ENCODE measurements at places on chromosomes 7 and 10.
A peak's percentile ranks its signal among the peaks of the same experiment; 100 is the strongest.

DNA sequence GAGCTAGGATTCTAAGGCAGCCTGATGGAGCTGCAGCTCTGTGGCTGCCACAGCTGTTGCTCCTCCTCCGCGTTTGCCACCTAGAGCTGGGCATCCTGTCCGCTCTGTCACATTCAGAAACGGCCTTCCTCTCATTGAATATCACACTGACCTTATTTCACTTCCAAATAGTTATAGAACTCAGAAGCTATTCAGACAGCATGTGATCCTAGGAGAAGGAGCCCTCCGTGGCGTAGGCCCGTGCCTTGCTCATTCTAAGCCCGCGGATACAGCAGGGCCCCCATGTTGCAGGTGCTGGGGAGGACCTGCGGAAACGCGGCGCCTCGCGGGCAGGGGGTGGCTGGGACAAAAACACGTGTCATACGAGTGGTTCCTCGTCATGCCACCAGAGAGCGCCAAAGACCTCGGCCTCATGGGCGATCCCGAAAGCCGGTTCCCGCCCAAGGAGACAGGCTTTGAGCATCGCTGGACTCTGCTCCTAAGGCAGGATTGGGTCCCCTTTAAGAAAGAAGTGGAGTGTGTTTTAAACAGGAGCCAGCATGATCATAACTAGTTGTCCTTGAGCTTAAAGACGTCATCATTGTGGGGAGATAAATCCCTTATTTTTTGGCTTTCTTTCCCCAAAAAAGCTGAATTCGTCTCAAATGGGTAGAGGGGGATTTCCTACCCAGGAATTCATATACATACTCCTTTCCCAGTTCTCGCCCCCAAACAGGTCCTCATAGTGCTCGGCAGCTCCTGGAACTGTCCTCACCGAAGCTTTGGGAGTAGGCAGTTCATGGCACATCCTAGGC, 17.9 kb upstream of the FIGNL1 start:
- DNase-seq = peak; percentile 82

GRCh38 chr10:96708456-96708855, 11.9 kb downstream of the PIK3AP1 start:
- no peak for DNase-seq

- no peak for DNase-seq
Observed at GRCh38 chr10:96271016-96271815, at the start of gene BLNK. Gene BLNK, minus strand, starts transcription at chr10:96271569. Its CDS starts 171 bp downstream, at chr10:96271398.

GRCh38 chr10:12432402-12433189, 83.2 kb downstream of the CAMK1D start:
- no peak for DNase-seq

DNA sequence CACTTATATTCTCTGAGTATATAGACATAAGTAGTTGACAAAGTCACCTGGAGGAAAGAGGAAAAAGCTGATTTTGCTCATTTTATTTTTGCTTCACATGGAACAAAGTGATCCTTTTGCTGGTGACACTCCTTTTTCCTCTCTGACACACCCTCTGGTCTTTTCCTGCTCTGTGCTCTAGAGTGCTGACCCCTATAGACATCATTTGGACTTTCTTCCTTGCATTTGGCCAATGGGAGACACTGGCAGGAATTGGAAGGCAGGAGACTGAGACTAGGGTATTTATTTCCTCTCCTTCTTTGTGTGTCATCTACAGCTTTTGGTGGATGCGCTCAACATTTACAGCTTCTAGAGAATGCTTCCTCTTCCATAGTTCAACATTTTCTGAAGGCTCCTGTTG, 1078.1 kb downstream of the SORCS1 start:
- no peak for DNase-seq

GRCh38 chr7:142352543-142352942, 94.7 kb upstream of the PRSS58 start:
- DNase-seq = no peak

DNA sequence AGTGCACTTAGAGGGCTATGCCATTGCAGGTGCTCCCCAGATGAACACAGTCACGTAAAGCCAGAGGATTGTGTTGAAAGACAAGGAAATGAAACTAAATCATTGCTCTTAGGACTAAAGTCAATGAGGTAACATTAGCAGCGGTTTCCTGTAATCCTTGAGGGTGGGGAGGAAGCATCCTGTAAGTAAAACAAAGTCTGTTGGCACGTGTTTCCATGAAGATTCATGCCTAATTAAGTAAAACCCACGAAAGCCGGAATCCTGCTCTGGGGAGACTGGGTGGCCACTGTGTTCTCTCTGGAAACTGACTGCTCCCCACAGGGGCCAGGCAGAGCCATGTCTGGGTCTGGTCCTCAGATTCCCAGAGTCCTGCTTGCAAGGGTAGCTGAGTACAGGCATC, 18.3 kb downstream of the STEAP1B start:
- no peak for DNase-seq

DNA sequence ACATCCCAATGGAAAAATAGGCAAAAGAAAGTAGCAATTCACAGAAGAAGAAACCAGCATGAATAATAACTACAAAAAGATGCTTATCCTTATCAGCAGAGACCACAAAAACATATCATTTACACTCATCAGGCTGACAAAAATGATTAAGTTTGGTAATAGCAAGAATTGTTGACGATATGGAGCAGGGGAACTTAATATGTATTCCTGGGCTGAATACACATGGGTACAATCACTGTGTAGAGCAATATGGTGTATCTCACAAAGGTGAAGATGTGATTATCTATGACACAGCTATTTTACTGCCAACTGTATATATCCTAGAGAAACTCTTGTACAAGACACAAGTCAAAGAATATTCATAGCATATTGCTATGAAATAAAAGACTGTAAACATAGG, 141.8 kb upstream of the NOBOX start:
- no peak for DNase-seq

- DNase-seq = no peak
Observed at GRCh38 chr7:1898628-1899185, 228.6 kb downstream of the ELFN1 start.

GRCh38 chr10:125000366-125001312, 58.7 kb downstream of the ZRANB1 start:
- no peak for DNase-seq

DNA sequence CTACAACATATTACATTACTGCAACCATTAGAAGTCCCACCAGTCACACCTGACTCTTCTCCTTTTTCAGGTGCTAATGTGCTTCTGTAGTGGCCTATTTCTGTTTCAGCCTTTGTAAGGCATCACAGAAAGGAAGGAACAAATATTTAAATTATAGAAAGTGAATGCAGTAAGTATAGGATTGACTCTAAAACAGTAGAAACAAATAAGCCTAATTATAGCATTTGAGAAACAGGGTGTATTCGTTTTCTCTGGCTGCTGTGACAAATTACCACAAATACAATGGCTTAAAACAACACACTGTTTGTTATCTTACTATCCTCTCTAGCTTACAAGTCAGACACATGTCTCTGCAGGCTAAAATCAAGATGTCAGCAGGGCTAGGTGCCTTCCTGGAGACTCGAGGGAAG, 69.4 kb downstream of the CCSER2 start:
- no peak for DNase-seq

DNA sequence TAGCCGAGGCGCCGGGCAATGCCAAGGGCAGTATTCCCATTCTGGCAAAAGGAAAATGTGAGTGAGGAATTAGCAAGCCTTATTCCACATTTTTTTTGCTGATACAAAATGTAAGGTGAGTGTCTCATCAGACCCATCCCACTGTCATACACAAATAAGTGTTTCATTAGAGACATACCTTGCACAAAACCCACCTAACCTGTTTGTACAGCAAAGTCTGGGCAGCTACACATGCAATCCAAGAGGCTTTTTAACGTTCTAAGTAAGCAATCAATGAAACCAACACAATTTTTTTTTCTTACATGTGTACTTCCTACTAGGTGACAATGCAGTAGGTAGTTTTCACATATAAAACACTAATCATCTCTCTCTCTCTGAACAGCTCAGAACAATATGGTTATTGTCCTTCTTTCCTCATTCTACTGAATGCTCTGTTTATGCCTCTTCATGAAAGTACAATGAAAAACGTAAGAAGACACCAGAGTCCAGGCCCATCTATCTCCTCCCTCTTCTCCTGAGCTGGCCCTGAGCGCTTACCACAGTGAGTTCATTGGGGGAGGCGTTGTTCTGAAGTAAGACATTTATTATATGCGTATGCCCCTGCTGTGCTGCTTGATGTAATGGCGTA, 217.2 kb downstream of the ANK3 start:
- DNase-seq = no peak

DNA sequence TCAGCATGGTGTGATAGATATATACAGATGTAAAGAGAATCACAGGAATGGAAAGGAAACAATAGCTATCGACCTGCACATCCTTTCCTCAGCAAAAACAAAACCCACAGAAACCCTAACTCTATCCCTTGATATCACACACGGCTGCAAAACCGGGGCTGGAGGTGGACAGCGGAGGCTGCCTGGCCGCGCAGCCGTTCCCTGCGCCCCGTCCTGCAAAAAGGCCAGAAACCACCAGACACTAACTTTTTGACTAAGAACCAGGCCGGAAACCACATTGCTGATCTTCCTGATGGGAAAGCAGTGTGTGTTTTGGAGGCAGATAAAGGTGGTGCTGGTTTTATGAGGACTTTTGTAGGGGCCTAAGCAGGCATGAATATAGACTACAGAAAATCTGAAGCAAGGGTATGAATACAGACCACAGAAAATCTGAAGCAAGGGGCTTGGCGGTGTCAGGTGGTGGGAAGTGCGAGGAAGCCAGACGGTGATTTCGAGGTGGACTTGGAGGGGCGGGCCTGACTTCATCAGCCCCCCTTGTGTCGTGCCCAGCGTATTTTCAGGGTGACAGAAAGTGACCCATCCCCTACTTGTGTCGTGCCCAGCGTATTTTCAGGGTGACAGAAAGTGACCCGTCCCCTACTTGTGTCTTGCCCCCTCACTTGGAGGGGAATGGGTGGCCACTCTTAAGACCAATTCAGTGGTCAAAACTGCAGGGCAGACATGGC, 123.3 kb downstream of the WDR37 start:
- DNase-seq = no peak

- peak; percentile 20 for DNase-seq
Observed at GRCh38 chr10:7507887-7508726, 97.3 kb upstream of the SFMBT2 start.

DNA sequence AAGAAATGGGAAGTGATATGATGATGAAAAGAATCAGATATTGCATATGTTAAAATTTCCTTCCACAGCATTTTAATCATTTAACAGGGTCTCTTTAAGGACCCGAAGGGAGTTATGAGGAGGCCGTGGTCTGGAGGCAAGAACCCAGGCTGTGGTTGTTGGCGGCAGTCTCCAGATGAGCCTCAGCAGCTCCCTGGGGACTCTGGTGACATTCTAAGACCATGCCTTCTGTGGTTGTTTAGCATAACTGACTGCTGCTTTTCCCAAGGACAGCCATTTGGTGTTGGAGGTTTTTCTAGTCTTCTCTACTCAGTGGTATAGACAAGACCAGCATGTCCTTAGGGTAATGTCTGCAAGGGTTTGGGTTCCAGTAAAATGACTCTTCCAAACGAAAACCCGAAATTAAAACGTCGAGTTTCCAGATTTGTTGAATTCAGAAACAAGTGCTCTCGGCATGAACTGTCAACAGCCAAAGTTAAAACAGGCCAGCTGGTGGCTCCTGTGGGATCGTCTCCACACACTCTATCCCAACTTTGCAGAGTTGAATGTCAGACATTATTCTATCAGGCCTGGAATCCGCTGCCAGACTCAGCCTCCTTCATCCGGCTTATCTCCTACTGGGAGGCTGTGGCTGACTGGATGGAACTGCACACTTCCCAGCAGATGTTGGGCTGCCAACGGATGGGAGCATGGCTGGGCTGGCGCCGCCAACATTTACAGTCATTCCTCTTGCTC, 183.1 kb downstream of the TAX1BP1 start:
- DNase-seq = no peak

GRCh38 chr7:29350351-29350750, 155.8 kb downstream of the CHN2 start:
- no peak for DNase-seq

- DNase-seq = no peak
Observed at GRCh38 chr10:109899356-109900331, 23.7 kb downstream of the XPNPEP1 start.

DNA sequence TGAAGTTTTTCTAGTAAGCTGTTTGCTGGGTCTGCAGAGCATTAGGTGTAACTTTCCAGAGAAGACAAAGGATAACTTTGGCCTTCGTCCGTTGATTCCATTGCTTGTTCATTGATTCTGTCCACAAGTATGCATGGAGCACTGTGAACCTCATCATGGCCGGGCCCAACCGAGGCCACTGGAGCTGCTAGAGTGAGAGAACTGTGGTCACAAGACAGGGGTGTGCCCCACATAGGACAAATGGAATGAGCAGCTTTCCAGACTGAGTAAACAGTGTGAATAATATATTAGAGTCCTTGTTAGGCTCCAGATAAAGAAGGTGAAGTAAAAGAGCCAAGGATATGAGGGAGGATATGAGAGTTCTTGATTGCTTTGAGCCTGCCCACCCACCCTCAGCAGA, 24.9 kb downstream of the MBL2 start:
- DNase-seq = no peak

- no peak for DNase-seq
Observed at GRCh38 chr10:43307306-43307705, 40.4 kb upstream of the RASGEF1A start.

- no peak for DNase-seq
Observed at GRCh38 chr7:19317461-19317860, 172.2 kb upstream of the FERD3L start.

GRCh38 chr10:78768876-78769275, 299.9 kb upstream of the ZMIZ1 start:
- DNase-seq = no peak

GRCh38 chr7:114832906-114833595, 88.8 kb upstream of the MDFIC start:
- no peak for DNase-seq

GRCh38 chr10:88111294-88111693, 247.9 kb downstream of the PTEN start:
- DNase-seq = no peak

DNA sequence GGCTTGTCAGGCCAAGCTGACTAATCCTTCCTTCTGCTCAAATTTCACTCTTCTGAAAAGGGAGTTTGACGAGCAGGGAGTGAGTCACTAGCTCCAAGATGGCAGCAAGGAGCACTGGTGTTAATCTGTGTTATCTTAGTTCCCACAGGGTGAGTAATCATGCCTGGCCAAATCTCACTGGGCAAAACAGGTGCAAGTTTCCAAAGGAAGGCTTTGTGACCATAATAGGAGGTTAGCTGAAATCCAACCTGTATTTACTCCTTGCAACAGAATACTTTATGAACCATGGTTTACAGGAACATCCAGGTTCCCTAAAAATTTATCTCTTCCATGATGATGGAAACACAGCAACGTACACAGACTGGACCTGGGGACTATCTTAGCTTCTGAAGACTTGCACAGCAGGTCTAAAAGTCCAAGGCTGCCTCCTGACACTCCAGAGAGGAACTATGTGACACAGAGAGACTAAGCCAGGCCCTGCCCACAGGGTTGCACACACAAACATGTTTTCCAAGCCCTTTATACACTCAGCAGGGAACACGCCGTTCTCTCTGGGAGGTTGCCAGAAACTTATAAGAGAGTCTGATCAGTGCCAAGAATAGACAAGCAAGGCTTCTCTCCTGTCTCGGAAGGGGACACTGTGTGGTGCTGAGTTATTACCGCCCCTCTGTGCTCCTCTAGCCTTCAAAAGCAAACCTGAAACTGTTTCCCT, 46.3 kb downstream of the PDK4 start:
- DNase-seq = no peak

GRCh38 chr10:84294766-84295447, 33.5 kb upstream of the CCSER2 start:
- DNase-seq = no peak

- DNase-seq = no peak
Observed at GRCh38 chr10:104487794-104488438, 134.3 kb downstream of the CFAP58 start.

All from stimulated activated CD4-positive, alpha-beta T cell treated with anti-CD3 and anti-CD28 coated beads, Interleukin-1b, Interleukin-23, amount 100 ng/mL, for 48 hours (primary cell).